ENCODE measurements at places on chromosomes 12 and 14.

DNA sequence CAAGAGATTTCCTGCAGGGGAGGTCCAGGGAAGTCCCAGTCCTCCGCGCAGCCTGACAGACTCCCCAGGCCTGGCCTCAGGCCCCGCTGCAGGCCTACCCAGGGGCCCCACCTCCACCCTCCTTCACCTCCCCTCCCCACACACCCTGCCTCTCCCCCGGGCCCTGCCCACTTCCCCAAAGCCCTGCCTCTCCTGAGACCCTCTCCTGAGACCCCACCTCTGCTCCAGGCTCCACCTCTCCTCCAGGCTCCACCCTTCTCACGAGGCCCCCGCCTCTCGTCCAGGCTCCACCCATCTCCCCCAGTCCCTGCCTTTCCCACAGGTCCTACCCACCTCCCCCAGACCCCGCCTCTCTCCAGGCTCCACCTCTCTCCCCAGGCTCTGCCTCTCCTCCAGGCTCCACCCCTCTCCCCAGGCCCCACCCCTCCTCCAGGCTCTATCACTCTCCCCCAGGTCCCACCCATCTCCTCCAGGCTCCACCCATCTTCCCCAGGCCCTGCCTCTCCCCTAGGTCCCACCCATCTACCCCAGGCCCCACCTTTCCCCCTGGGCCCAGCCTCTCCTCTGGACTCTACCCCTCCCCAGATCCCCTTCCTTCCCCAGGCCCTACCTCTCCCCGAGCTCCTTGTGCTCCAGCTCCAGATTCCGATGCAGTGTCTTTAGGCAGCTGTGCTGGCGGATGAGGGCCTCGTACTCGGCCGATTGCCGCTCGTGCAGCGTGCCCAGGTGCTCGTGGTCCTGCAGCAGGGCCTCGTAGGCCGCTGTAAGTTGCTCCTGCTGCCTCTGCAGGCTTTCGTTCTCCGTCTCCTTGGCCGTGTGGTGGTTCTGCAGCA, 58.8 kb upstream of the GPR68 start:
- no peak for DNase-seq

DNA sequence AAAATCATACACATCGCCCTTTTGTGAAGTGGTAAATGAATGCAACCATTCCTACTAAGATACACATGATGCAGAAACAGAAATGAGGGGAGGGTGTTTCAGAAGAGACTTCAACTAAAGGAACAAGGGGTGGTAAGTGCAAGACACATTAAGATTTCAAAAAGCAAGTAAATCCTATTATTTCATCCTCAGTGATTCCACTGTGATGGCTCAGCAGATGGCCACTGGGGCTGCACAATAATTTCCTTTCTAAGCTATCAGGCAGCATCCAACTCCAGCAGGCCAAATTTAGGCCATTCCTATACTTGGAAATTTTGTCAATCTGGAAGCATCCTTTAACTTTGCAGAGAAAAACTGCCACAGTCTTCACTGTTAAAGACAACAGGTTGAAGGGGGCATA, 272.4 kb downstream of the NELL2 start:
- DNase-seq: no peak

- no peak for DNase-seq
Measured at GRCh38 chr14:51004352-51004800, 60.1 kb upstream of the PYGL start.

GRCh38 chr14:53701108-53701875, 255.3 kb downstream of the BMP4 start:
- no peak for DNase-seq

DNA sequence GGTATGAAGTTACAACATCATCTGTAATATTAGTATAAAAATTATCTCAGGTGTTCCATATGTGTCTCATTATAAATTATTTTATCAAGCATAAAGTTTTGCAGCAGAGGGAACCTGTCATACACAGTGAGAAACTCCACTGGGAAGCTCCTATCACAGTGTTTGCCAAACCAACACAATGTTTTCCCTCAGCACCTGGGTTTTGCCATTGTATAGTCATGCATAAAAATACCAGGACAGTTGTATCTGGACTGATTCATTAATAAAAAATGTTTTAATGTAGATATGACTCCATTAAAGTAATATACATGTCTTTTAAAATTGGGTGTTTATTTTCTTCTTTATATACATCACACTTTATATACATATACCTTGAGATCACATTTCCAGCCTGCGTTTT, 56.6 kb downstream of the METTL25 start:
- no peak for DNase-seq

DNA sequence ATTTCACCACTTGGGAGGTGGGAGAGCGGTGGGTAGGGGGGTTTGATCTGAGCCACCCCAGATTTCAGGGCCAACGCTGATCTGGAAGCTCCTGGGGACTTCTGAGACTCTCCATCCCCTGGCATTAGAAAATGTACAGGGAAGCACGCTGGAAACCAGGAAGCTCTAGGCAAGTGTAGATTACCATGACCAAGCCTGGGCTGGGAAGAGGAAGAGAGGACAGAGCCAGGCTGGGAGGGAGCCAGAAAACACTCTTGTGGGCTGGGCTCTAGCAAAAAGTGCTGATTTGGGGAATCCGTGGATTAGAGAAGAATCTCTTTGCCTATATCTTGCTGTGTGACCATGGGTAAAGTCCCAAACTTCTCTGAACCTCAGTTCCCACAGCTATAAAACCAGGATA, 236.7 kb downstream of the BCL11B start:
- no peak for DNase-seq

GRCh38 chr12:57868851-57869268, 22.3 kb upstream of the CTDSP2 start:
- no peak for DNase-seq

DNA sequence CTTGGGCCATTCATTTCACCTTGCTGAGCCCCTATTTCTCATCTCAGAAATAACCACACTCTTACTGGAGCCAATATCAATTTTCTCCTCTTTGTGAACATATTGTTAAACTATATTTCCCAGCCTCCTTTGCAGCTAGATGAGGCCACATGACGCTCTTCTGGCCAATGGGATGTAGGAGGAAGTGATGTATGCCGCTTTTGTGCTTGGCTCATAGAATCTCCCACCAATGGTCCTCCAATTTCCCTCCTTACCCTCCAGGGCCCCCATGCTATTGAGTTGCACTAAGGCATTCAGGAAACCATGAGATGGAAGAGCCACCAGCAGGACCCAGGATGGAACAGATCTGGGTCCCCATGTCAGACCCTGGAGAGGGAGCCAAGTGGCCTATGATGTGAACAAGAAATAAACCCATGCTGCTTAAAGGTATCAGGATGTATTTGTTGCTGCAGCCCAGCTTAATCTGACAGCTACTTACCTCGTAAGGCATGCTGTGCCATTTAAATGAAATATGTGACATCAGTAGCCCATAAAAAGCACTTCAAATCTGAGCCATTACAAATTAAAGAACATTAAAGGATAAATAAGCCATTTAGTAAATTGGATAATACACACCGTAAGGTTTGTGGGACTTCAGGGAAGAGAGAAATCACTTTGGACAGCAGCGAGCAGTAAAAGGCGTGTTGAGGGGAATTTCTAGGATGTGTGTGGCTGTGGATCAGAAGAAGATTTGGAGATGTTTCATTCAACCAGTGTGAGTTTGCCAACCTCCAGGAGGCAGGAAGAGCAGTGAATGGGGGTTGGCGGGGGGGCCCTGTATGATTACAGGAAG, 24.4 kb upstream of the BDKRB2 start:
- no peak for DNase-seq

DNA sequence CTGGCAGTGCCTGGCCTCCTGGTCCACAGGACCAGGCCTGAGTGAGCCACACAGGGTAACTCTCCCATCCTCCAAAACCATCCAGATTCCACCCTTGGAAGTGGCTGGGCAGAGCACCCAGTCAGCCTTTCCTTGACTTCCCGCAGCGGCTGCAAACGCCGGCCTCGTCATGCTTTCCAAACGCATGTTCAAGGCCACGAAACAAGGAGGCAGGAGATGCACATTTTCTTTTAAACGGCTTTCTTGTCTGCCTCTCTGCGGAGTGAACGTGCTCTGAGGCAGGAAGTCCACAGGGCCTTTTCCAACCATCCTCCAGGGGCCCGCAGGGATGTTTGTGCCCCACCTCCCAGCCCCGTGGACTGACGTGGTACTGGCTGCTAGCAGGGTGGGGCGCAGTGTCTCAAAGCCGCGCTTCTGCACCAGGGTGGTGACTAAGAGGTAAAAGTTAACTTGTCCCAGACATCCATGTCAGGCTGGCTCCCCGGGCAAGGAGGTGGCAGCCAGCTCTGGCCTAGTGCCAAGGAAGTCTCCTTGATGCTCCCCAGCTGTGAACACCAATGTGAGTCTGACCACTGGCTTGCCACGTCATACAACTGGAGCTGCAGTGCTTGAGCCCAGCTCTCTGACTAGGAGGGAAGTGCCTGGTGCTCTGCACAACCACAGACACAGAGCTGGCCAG, 45.0 kb downstream of the KCNA5 start:
- no peak for DNase-seq

GRCh38 chr12:979349-979748, 11.7 kb upstream of the ERC1 start:
- DNase-seq: no peak

DNA sequence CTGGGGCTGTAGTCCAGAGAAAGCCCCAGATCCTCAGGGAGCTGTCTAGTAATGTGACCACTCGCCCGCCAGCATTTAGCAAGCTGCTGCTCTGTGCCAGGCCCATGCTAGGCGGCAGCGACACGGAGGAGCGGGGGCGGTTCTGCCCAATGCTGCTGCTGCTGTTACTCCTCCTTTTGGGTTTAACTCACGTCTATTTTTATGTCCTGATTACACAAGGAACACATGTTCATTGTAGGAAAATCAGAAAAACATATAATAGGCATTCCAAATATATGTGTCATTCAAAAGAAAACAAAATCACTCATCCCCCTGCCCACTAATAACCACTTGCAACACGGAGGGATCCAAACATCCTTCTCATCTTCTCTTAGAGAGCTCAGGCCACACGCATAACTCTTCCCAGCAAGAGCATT, 30.4 kb downstream of the CCDC92 start:
- peak; percentile 10 for DNase-seq

DNA sequence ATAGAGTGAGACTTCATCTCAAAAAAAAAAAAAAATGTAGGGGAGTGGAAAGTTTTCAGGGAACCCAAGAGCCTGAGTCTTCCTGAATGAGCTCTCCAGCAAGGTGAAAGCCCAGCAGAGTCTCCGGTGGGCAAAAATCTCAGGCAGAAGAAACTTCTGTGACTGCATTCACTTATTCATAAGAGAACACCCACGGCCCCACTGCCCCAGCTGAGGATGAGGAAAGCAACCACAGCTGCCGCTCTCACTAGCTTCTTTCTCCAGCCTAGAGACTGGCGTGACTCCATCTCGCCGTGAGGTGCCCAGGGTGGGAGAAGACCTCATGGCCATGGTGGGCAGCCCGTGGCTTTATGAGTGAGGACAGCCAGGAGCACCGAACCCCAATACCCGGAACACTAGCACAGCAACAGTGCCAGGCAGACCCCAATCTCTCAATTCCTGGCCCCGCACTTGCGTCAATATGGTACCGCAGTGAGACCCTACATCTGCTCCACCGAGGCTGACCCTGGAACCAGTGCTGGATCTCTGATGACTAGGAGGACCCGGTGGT, 29.7 kb upstream of the DYNC1H1 start:
- no peak for DNase-seq

GRCh38 chr12:98399532-98399931, 115.9 kb upstream of the TMPO start:
- DNase-seq: no peak

DNA sequence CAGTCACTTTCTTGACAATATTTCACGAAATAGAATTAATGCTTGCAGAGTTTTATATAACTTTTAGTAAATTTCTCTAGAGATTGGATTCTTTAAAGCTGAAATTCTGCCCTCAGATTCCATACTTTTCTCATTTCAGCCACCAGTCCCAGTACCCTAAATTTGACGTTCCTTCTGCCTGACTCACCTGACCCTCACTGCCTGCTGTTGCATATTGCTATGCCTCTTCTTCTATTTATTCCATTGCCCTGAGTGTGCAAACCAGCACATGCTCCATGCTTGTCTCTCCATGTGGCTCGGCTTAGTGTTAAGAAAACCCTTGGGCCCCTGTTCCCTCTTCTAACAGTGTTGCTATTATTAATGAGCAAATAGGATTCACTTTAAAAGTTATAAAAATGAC, 533.3 kb downstream of the LRFN5 start:
- DNase-seq: no peak

DNA sequence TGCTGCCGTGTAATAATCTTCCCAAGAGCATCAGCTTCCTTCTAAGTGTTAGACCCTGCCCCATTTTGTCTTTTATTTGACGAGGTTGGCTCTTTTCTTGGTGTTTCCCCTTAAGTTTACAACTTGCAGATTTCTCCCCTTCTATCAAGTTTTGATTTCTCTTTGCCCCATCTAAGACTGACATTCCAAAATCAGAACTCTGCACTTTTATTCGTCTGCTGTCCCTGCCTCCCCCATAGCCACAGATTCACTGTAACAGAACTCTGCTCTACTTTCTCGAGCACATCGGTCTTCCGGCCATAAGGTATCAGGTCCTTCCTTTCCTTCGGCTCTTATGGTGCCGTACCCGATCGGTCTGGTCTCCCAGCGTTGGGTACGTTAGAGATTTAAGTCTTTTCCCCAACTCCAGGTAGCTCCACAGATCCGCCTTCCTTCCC, 563 bp downstream of the DCP1B start:
- peak; percentile 7 for DNase-seq

- no peak for DNase-seq
Measured at GRCh38 chr12:107929436-107929835, 154.9 kb downstream of the ASCL4 start.

- DNase-seq: no peak
Measured at GRCh38 chr12:31119192-31119802, 45.6 kb downstream of the DDX11 start.

GRCh38 chr12:119180380-119181040, 1.8 kb downstream of the HSPB8 start:
- DNase-seq: no peak

- DNase-seq: no peak
Measured at GRCh38 chr12:124399622-124400021, 104.7 kb downstream of the RFLNA start.

DNA sequence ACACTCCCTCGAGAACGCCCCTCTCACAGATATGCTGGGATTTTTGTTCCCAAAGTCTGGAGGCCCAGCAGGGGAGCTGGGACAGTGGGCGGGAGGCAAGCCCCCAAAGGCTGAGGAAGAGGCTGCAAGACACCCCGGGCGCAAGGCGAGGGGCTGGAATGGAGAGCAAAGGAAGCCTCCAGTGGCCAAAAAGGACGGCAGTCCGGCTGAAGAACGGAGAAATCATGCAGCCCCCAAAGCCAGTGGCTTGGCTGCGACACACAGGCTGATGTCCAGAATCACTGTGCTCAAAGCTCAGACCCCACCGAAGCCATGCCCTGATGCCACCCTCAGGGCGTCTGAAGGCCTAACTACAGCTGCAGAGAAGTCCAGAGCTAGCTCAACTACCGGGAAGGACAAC, 10.9 kb downstream of the CLBA1 start:
- no peak for DNase-seq

GRCh38 chr14:67663633-67664032, 10.8 kb downstream of the VTI1B start:
- DNase-seq: no peak
